Endothelial cell of umbilical vein (primary cell): ENCODE measurements at places on chromosomes 4 and X. TPM values are rescaled to one million over a fixed set of nuclear protein-coding genes. Genes with fewer than 3 reads are reported as not detected.

- H3K36me3 ChIP-seq, result no peaks in the 10 kb centered on the region
- H3K27ac ChIP-seq, result no peak overlapping the region
- no peak for DNase-seq
- no peak overlapping the region for H3K4me3 ChIP-seq
- no peaks in the 10 kb centered on the region for H3K4me1 ChIP-seq
Observed at GRCh38 chr4:120018786-120019185, 47.9 kb downstream of the MAD2L1 start.

DNA sequence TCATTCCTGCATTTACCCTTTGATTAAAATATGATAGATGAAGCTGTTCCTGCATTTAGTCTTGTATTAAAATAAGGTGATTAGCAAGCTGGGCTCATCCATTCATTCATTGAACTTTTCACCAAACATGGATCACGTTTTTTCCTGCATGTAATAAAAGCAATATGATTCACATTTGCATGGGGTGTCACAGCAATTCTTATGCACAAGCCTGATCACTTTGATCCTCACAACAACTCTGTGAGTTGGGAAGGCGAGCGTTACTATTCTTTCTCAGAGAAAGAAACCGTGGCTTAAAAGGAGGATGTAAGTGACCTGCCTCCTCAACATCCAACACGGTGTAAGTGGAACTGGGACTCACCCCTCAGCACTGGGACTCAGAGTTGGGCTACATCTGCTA lies 20.0 kb downstream of the CHRNA9 start:
- DNase-seq, result no peak
- no peaks in the 10 kb centered on the region for H3K27me3 ChIP-seq
- no peak overlapping the region for H3K27ac ChIP-seq
- no peak overlapping the region for H3K4me3 ChIP-seq
- no peaks in the 10 kb centered on the region for H3K4me1 ChIP-seq

The BEX1 gene
- total RNA-seq, result 0.46 TPM in 1 of 2 replicates, not detected in the other

GRCh38 chr4:3775005-3775404 lies 8.8 kb downstream of the ADRA2C start:
- no peak overlapping the region for H3K4me3 ChIP-seq
- no peak for DNase-seq
- H3K27ac ChIP-seq, result no peak overlapping the region
- H3K36me3 ChIP-seq, result no peaks in the 10 kb centered on the region
- H3K27me3 ChIP-seq, result peaks cover 4% of the 10 kb centered on the region
- no peaks in the 10 kb centered on the region for H3K4me1 ChIP-seq

GRCh38 chrX:39772057-39772832 lies 325.5 kb downstream of the BCOR start:
- H3K4me1 ChIP-seq, result peaks cover 4% of the 10 kb centered on the region
- H3K4me3 ChIP-seq, result no peak overlapping the region
- H3K27me3 ChIP-seq, result no peaks in the 10 kb centered on the region
- H3K36me3 ChIP-seq, result no peaks in the 10 kb centered on the region
- peak; percentile 44 for DNase-seq
- H3K27ac ChIP-seq, result no peak overlapping the region

DNA sequence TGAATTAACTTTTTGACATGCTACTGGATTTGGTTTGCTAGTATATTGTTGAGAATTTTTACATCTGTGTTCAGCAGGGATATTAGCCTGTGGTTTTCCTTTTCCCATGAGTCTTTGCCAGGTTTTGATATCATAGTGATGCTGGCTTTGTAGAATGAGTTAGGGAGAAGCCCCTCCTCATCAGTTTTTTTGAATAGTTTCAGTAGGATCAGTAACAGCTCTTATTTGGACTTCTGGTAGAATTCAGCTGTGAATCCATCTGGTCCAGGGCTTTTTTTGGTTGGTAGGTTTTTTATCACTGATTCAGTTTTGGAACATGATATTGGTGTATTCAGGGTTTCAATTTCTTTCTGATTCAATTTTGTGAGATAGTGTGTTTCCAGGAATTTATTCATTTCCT lies 790.4 kb upstream of the GRID2 start:
- no peak for DNase-seq
- H3K27me3 ChIP-seq, result no peaks in the 10 kb centered on the region
- H3K36me3 ChIP-seq, result no peaks in the 10 kb centered on the region
- no peaks in the 10 kb centered on the region for H3K4me1 ChIP-seq

The TEC gene
- 0.86 and 0.97 TPM in 2 replicates for total RNA-seq

DNA sequence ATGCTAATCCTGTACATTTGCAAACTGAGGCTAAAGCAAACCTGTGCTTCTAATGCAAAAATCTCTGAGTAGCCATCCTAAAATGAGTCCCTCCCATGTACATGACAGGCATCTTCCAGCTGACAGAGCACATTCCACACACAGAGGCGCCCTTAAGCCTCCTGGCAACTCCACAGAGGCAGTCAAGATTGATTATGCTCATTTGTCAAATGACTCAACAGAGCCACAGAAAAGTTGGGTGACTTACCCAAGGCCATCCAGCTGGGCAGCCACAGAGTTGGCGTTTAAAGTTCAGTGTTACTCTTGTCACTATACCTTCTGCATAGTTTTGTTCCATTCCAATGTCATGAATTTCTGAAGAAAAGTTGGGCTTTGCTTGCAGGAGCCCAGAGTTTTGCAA lies 394.6 kb upstream of the FGF13 start:
- H3K4me1 ChIP-seq, result no peaks in the 10 kb centered on the region
- no peak for DNase-seq
- H3K36me3 ChIP-seq, result no peaks in the 10 kb centered on the region
- no peak overlapping the region for H3K4me3 ChIP-seq
- no peaks in the 10 kb centered on the region for H3K27me3 ChIP-seq
- H3K27ac ChIP-seq, result no peak overlapping the region

DNA sequence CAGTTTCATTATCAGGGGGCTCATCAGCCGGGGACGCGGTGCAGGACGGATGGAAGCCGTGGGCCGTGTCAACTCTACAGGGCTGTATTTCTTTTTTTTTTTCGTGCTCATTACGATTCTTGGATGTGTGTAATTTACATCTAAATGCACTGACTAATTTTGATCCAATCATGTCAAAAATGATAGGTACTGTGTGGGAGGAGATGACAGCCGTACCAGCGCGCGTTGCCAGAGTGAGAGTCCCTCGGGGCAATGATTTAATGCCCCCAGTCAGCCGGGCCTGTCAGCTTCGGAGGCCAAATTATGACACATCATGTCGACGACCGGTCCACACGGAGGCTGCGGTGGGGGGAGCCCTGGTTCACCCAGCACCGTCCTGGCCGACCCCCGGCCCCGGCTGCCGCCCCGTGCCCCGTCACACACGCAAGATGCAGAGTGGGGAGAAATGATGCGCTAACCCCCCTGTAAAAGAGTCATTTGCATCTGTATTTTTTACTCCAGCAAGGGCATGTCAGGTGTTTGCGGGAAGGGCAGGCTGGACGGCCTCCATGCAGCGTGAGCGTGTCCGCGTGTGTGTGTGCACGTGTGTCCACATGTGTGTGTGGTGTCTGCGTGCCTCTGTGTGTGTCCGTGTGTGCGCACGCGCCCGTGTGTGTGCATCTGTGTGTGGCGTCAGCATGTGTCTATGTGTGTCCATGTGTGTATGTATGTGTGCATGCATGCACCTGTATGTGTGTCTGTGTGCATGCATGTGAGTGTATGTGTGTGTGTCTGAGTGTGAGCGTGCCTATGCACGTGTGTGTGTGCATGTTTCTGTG lies 74.3 kb upstream of the PPP2R3B start:
- no peak overlapping the region for H3K4me3 ChIP-seq
- H3K27me3 ChIP-seq, result no peaks in the 10 kb centered on the region
- no peaks in the 10 kb centered on the region for H3K36me3 ChIP-seq
- no peak overlapping the region for H3K27ac ChIP-seq
- H3K4me1 ChIP-seq, result no peaks in the 10 kb centered on the region
- no peak for DNase-seq
